ENCODE measurements at places on chromosomes 12 and 14. TPM values are rescaled to one million over a fixed set of nuclear protein-coding genes. Genes with fewer than 3 reads are reported as not detected.

Gene AQP2
- not detected for total RNA-seq

Gene OR4Q2
- total RNA-seq: not detected

Gene LTBR
- 186 TPM for total RNA-seq

Gene RNF10
- total RNA-seq: 251 TPM

GRCh38 chr12:108804271-108804953 lies 53.0 kb downstream of the SSH1 start:
- DNase-seq: no peak
- no peak overlapping the region for H3K4me3 ChIP-seq
- no peaks in the 10 kb centered on the region for H3K27me3 ChIP-seq
- peak overlapping the region; percentile 71 for H3K27ac ChIP-seq
- peaks cover 9% of the 10 kb centered on the region for H3K36me3 ChIP-seq

GRCh38 chr14:63598807-63599206 lies 42.9 kb downstream of the WDR89 start:
- DNase-seq: no peak
- H3K4me1 ChIP-seq: no peaks in the 10 kb centered on the region
- no peak overlapping the region for H3K4me3 ChIP-seq
- no peaks in the 10 kb centered on the region for H3K27me3 ChIP-seq
- H3K27ac ChIP-seq: no peak overlapping the region
- H3K36me3 ChIP-seq: no peaks in the 10 kb centered on the region

GRCh38 chr14:54446161-54446693 lies 5.1 kb upstream of the CNIH1 start:
- no peaks in the 10 kb centered on the region for H3K27me3 ChIP-seq
- no peak overlapping the region for H3K27ac ChIP-seq
- no peaks in the 10 kb centered on the region for H3K36me3 ChIP-seq
- no peak overlapping the region for H3K4me3 ChIP-seq
- no peaks in the 10 kb centered on the region for H3K4me1 ChIP-seq

- no peaks in the 10 kb centered on the region for H3K36me3 ChIP-seq
- no peak overlapping the region for H3K4me3 ChIP-seq
- peaks cover 6% of the 10 kb centered on the region for H3K27me3 ChIP-seq
- H3K4me1 ChIP-seq: no peaks in the 10 kb centered on the region
- no peak for DNase-seq
Measured at GRCh38 chr12:1842905-1843640, 22.7 kb downstream of the LRTM2 start.

Measured in prostate gland (tissue), 2 donors.